ENCODE measurements at places on chromosomes 3 and 15.
A peak's percentile ranks its signal among the peaks of the same experiment; 100 is the strongest.

DNA sequence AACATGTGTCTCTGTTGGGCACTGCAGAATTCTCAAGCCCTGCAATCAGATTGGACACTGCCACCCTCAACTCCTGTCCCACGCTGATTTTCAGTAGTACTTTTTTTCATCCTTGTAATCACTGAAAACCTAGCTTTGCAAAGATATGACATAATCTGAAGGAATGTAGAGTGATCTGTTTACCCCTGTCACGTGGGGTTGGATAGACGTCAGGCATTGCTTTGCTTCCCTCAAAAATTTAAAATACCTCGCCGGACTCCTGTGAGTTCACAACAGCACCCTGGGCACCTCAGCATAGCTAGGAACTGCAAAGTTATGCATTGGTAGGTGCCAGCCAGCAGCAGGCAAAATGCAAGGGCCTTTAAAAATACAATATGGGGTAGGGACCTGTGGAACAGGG lies 71.1 kb upstream of the OXTR start:
- no peak for DNase-seq

DNA sequence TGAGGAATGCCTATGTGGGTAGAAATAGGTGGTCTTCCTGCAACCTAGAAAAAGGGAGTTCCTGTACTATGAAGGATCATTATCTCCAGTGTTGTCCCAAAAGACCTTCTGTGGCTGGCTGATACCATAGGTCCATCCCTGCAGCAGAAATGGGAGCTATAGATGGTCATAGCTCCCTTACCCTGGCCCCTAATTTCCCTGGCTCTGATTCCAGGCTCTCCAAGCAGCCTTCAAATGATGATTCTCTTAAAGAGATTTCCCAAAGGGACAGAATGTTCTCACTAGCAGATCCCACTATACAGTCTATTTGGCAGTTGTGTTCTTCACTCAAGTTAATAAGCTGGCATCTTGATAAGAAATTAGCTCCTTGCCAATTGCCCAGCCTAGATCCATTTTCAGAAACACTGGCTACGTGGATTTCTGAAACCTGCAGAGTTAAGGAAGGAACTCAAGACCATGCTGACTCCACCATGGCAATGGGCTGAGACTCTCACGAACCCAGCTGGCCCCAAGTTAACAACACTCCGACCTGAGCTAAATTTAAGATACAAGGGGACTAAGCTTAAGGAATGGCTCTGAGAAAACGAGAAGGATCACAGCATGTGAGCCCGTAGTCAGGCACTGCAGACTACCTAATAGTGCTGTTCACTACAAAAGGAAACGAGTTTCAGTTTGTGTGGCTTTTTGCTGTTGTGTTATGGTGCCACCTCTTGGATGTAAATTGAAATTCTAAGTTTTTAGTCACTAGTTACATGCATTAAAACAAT lies 11.4 kb downstream of the C15orf40 start:
- DNase-seq: no peak

DNA sequence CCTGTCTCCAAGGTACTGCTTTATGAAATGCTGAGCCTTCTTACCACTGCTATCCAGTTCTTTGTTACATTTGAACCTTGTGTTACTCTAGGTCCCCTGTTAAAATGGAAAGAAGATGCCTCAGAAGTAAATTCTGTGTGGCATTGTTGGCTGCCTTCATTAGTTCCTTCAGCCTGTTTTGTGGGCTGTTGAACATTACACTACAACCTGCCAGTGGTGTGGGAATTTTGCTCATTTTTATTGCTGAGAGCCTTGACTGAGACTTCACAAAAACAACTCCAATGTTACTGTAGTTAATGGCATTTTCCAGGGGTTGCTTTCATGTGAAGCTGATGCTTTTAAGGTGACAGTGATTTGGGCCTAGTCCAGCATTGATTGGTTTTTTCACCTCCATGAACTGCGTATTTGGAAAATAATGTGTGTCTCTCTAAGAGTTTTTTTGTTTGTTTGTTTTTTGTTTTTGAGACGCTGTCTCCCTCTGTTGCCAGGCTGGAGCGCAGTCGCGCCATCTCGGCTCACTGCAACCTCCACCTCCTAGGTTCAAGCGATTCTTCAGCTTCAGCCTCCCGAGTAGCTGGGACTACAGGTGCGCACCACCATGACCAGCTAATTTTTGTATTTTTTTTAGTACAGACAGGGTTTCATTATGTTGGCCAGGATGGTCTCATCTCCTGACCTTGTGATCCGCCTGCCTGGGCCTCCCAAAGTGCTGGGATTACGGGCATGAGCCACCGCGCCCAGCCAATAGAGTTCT lies 4.3 kb downstream of the MAPK6 start:
- no peak for DNase-seq

DNA sequence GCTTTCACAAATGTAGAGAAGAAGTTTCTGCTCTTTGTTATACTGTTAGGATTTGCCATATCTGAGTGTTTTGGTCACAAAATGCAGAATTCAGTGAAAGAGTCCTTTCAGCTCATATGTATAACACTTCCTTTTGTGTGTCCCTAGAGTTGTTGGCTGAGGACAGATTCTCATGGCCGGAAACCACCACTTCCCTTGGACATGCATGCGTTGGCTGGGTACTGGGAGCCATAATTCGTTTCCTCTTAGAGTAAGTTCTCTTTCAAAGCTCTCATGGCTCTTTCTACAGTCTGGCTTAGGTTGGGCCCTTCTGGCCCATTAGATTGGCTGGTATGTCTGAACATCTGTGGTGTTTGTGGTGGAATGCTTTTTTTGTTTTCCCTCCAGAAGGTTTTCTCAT lies 298.5 kb downstream of the DIPK2A start:
- DNase-seq: no peak

GRCh38 chr3:170421111-170421641 lies 2.5 kb downstream of the CLDN11 start:
- DNase-seq: no peak

DNA sequence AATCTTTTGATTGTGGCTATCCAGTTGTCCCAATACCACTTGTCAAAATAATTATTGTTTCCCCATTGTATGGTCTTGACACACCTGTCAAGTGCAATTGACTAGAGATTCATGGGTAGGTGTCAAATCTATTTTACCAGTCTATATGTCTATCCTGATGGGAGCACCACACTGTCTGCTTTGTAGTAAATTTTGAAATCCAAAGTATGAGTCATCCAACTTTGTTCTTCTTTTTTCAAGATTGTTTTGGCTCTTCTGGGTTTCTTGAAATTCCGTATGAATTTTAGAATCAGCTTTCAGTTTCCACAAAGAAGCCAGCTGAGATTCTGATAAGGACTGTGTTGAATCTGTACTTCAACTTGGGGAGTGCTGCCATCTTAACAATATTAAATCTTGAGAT lies 71.9 kb downstream of the CSNK1G1 start:
- DNase-seq: no peak

DNA sequence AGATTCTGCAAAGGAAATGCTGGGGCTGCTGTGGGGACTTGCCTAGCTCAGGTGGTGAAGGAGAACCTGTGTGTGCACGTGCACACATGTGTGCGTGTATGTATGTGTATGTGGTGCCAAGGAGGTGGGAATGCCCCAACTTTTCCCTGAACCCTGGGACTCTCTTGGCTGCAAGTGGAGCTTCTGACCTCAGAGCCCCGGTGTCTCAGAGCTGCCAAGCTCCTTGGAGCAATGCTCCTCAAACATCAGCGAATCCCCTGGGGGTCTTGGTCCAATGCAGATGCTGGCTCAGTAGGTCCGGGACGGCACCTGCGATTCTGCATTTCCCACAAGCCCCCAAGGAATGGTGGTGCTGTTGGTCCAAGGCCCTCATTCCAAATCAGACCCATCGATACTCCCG lies 5.8 kb upstream of the SLC6A20 start:
- no peak for DNase-seq

GRCh38 chr3:81952141-81952540 lies 190.7 kb upstream of the GBE1 start:
- no peak for DNase-seq

DNA sequence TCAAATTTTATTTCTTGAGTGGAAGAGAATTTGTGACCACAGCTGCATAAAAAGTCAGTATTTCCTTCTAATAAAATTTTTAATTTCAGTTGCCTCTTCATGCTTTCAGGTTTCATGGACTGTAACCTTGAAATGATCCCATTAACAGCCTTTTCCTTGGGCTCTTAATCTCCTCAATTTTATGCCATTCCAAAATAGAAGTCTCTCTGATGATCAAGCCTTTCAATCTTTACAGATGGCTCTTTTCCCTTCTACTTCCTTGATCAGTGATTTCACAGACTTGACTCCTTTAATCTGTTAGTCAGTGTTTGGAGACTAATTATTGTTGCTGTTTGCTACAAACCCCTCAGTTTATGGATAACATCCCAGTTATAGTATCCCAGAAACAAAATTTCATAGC lies 11.9 kb downstream of the TSC22D2 start:
- no peak for DNase-seq

- DNase-seq: no peak
These were observed 59.2 kb upstream of the TRAK1 start for GRCh38 chr3:42031808-42032480.

- no peak for DNase-seq
These were observed 52.1 kb downstream of the TFG start for GRCh38 chr3:100761211-100761942.

GRCh38 chr3:71245971-71246880 lies 337.3 kb downstream of the FOXP1 start:
- DNase-seq: no peak

GRCh38 chr15:73935547-73935946 lies 9.3 kb downstream of the LOXL1 start:
- no peak for DNase-seq

GRCh38 chr15:81865850-81866537 lies 179.8 kb downstream of the MEX3B start:
- no peak for DNase-seq

DNA sequence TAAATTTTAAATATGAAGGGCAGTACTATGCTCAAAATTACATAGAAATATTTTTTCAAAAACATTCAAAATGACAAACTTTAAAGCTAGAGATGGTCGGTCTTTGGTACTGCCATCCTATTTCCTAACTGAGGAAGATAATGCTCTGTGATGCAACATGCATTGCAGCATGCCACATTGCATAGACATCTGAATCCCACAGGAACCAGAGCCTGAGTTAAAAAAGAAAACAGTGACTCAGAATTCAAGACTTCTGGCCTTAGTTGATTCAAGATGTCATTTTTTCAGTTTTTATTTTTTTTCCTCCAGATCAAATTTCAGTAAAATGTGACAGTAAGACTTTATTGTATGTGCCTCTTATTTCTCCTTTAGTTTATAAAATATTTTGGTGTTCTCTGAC lies 33.1 kb downstream of the TP63 start:
- DNase-seq: no peak

- DNase-seq: no peak
These were observed 176.0 kb upstream of the TRIM42 start for GRCh38 chr3:140501770-140502364.

DNA sequence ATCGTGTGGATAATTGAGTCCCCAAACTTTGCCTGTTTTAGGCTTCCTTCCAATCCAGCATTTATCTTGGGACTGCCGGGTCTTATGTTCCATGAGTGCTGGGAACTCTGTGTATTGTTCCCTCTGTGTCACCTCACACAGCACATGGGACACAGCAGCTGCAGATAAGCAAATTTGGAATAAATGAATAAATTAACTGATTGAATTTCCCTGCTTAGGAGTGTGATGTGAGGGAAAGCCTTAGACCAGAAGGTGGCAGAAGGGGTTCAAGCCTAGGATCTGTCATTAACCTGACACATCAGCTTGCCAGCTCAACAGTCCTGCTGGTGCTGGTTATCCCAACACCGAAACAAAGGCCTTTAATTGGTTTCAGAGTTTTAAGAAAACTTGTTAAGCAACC lies 114.3 kb downstream of the OXSM start:
- no peak for DNase-seq

DNA sequence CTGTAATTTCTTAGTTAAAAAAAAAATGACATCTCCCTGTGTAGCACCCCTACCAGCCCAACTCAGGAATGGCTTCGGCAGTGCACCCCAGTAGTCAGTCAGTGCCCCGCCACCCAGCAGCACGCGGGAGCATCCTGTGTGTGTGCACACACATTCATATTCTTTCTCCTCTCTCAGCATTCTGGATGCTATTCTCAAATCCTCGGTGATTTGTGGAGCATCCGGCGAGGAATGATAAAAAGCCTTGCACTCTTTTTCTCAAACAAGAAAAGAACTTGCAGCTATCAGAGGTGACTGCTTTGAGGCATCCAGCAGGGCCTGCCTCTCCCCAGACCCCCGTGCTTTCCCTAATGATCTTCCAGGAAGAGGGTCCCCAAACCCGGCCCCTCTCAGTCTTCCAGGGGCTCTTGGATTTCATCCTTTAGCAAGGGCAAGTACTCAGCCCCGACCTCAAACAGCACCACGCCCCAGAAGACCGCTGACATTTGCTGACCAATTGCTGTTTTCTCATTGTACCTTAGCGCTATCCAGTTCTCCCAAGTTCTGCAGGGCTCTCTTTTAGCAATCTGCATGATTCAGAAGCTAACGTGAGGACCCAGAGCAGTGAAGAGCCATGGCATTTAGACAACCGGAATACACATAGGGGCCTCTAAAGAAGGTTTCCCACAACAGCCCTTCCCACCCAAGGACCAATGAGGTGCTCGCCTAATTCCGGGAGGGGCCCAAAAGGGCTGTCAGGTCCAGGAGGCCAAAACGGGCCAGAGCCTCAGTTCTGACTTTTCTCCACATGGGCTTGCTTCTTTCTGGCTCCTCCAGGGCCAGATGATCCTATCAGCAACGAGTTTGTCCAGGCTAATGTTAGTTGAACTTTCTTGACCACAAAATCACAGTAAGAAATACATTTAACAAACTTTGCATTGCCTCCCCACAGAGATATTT lies 72.2 kb downstream of the FAM174B start:
- no peak for DNase-seq

GRCh38 chr3:182479419-182480336 lies 313.6 kb upstream of the ATP11B start:
- DNase-seq: no peak

DNA sequence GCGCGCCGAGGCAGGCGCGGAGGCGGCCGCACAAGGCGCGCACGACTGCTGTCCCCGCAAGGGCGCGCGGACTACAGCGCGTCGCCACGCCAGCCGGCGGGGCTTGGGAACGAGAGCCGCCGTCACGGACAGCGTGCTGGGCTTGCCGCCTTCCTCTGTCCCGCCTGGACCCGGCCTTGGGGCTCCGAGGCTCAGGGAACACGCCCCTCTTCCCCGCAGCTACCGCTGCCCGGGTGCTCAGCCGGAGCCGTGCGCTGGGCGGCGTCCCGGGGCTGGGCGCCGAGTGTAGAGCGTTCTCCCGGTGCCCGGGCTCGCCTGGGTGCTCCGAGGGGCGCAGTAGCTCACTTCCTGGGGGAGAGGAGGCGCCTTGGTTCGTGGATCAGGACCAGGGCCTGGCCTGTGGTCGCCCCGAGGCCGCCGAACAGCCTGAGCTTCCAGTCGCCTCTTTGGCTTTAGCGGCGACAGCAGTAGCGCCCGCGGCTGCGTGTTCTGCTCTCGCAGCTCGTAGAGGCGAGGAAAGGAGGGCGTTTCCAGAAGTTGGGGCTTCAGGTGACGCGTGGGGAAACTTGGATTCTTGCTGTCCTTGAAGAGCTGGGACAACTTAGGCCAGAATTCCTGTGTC lies 226.7 kb upstream of the C2CD4B start:
- peak; percentile 15 for DNase-seq

- DNase-seq: no peak
These were observed 391.2 kb upstream of the NECTIN3 start for GRCh38 chr3:110680450-110680849.

GRCh38 chr3:43004282-43004681 lies 25.2 kb downstream of the GASK1A start:
- no peak for DNase-seq

Measured in T-helper 17 cell (primary cell).